ENCODE measurements at places on chromosomes 3 and 15. TPM values are rescaled to one million over a fixed set of nuclear protein-coding genes. Genes with fewer than 3 reads are reported as not detected.

GRCh38 chr15:89377842-89378295, 43.2 kb upstream of the POLG start:
- peaks cover 42% of the 10 kb centered on the region for H3K27me3 ChIP-seq
- DNase-seq = no peak
- no peak overlapping the region for H3K4me3 ChIP-seq

DNA sequence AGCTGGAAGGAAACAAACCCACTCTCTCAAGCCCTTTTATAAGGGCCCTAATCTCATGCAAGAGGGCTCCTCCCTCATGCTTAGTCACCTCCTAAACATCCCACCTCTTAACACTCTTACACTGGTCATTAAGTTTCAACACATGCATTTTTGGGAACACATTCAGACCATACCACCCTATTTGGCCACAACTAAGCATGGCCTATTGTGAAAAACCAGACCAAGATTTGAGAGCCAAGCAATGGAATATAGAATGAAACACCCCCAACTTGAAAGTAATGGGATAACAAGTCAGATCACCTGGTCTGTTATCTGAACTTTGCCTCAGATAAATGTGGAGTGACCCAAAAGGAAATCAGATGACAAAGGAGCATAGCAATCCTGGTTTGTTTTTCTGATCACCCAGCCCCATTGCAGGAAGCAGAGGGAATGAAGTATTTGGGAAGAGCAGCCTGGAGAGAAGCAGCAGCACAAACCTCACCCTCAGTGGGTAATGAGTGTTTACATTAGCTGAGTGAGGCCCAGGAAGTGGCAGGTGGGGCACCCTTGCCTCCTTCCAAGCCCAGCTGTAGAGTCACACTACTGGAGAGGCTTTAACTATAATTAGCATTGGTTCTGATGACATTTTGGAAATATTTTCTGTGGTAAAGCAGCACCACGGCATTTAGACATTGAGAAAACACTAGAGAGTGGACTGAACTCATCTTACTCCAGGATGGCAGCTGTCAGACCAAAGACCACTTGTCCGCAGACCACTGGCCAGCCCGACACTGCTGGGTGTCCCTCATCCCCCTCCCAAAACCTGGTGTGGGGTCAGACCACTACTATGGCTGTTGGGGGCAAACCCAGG, 48.8 kb upstream of the PRTG start:
- DNase-seq = no peak
- H3K27ac ChIP-seq = peak overlapping the region; percentile 30
- H3K4me1 ChIP-seq = peaks cover 12% of the 10 kb centered on the region
- no peak overlapping the region for H3K4me3 ChIP-seq

GRCh38 chr15:61047783-61048182, 181.3 kb downstream of the RORA start:
- DNase-seq = no peak
- H3K36me3 ChIP-seq = no peaks in the 10 kb centered on the region
- H3K4me1 ChIP-seq = peaks cover 4% of the 10 kb centered on the region
- no peaks in the 10 kb centered on the region for H3K27me3 ChIP-seq
- no peak overlapping the region for H3K4me3 ChIP-seq

The THSD4 gene
- 71.2 TPM for total RNA-seq

The TNIK gene
- total RNA-seq = 21.7 TPM

The ISLR2 gene
- not detected for total RNA-seq

The PLSCR5 gene
- not detected for total RNA-seq

All from thoracic aorta (tissue), 2 donors.